Daoy (cell line): ENCODE measurements at places on chromosomes 16 and 17.

DNA sequence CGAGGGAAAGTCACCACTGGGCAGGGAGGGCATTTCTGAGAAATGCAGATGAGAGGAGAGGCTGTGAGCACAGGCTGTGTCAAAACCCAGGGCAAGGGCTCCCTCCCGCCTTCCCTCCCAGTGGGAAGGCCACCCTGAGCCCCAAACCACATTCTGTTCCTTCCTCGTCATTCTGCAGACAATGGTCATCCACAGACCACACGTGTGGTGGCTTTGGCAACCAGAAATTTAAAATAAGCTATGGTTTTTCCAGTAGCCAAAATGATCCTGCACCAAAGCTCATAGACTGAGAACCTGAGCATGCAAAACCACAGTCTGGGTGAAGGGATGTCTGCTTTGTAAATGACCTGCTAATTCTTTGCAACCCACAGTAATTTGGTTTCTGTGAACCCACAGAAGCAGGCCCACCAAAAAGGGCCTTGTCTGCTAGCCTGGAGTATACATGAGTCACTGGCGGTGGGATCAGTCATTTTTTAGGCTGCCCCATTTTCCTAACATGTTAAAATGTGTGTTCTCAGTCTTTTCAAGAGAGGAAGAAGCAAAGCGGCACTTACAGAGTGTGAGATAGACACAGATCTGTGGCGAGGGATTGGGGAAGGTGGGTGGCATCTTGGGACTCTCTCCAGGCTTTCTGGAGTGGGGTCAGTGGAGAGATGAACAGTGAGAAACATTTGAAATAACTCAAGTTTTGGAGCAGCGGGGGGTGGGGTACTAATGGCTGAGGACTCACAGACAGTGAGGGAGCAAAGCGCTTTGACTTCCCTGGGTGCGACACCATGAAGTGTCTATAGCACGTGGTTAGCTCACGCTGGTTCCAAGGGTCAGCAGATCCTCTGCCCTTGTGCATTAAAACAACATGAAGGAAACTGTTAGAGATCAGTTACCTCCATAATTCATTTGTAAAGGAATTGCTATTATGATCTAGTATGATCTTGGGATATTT, 20.5 kb downstream of the GRB7 start:
- DNase-seq = peak; percentile 56

DNA sequence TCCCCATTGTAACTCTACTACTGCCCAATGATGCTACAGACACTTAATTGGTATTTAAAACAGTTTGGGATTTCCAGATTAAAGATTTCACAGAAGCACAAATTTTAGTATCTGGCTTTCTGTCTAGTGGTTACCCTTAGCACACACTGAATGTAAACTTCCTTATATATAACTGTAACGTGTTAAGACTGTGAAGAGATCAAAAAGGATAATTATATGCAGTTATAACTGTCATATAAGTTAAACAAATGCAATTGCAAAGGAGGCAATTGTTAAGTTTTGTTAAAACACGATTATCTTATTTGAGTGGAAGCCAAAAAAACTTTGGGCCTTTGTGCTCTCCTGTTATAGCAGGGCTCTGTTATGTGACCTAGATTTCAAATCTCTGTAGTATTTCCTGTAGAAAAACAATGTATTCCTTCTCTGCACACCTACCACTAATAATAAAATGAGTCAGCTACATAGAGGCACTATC, 147.9 kb downstream of the STXBP4 start:
- no peak for DNase-seq

GRCh38 chr17:65794572-65794971, 233.1 kb upstream of the AXIN2 start:
- peak; percentile 38 for DNase-seq

DNA sequence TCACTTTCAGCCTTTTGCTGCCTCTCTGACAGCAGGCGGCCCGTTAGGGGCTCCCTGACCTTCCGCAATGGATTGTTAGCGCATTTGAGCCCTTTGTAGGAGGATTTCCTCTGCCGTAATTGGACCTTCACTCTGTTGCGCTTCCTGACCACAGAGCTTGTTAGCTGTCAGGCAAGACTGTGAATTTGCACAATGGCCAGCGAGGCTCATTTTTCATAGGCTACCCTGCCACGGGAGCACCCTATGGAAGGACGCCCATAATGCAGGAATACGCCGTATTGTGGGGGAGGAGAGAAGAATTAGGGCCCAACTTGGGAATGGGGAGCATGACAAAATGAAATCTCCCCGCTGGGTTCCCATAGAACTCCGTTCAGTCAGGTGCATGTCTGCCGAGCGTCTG, 205.2 kb upstream of the NLRP1 start:
- no peak for DNase-seq

DNA sequence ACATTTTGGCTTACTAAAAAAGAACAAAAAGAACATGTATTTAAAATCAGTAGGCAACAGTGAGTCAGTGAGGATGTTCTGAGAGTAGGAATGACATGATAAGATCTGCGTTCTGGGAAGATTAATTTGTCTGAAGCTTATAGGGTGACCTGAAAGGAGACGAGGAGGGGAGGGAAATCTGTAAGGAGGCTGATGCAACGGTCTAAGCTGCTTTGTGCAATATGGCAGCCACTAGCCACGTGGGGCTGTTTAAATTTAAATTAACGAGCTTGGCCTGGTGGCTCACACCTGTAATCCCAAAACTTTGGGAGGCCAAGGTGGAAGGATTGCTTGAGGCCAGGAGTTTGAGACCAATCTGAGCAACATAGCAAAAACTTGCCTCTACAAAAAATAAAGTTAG, 181.6 kb upstream of the CACNG3 start:
- DNase-seq = no peak

GRCh38 chr17:14204084-14204483, 32.6 kb downstream of the CDRT15 start:
- no peak for DNase-seq

GRCh38 chr17:9714801-9715200, 69.5 kb downstream of the USP43 start:
- DNase-seq = no peak

DNA sequence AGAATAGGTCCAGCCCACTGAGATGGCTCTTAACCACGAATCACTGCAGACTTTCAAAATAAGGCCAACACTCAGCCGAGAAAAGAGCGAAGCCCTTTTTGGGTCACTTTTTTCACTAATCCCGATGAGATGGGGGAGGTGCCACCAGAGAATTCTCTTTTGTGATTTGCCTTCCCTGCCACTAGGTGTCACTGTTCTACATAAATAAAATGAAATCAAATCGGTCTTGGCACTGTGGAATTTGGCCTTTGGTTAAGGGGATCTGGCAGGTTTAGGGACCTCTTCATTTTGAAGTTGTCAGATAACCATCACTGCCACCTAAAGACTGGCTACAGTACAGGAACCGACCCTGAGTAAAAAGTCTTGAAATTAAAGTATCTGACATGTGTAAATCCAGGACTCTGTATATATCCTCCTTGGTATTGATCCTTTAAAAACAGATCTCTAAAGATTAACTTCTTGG, 147.0 kb downstream of the HS3ST4 start:
- DNase-seq = peak; percentile 0

DNA sequence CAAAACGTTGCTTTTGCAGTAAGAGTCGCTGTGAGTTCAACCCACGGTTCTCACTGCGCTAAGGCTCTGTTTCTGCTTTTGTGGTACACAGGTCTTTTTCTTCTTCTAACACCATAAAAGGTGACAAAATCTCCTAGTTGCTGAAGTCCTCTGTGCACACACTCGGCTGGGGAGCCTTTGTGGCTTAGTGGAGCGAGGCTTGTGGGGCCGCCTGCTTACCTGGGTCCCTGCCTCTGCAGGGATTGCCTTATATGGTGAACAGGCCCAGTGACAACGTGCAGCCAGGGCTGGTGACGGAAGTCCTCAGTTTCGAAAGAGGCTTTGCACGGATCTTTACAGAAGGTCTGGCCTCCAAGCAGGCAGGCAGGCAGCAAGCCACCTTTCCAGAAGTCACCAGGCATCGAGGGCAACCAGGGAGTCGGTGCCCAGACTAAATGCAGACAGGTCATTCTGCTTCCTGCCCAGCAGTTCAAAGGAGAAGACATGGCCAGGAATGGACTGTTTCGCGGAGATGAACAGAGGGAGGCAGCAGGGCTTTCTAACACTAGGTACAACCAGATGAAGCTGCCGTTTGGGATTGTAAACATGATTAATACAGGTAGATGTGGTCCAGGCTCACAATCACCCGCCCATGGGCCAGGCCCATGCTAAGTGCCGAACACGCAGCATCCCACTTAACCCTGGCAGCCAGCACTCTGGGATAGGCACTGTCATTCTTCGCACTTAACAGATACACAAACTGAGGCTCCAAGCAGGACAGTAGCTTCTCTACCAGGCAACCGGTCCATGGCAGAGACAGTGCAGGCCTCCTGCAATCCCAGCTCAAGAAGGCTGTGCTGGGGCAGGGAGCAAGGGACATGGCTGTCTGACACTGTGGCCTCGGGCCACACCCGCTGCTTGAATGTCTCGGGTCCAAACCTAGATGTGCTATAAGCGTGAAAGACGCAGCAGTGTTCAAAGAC, 10.7 kb upstream of the MEAK7 start:
- DNase-seq = no peak

- no peak for DNase-seq
These were observed 43.2 kb downstream of the SLC6A2 start for GRCh38 chr16:55698946-55699345.

- peak; percentile 93 for DNase-seq
These were observed at the start of gene SPHK1 for GRCh38 chr17:76384222-76384986. Gene SPHK1, plus strand, starts transcription at chr17:76384609. Its CDS starts 1,036 bp downstream, at chr17:76385645.
